ENCODE measurements at places on chromosomes 16 and 17. TPM values are rescaled to one million over a fixed set of nuclear protein-coding genes. Genes with fewer than 3 reads are reported as not detected.

GRCh38 chr16:60739737-60740683 lies 1296.2 kb downstream of the CDH8 start:
- DNase-seq: no peak

DNA sequence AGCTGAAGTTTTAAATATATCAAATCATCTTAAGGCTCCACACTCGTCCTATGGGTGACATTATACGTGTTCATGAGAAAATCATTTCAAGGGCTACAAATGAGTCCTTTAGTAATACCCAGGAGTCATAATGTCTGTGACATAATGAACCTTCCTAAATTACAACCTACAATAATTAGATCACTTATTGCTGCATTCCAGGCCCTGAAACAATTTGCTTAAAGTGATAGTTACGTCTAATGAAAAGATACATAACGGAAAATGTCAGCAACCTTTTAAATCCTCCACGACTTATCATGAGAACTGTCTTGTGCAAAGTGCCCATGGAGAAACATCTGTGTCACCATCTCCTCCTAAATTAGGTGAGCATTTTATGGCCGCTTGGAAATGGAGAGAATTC lies 43.4 kb downstream of the IRX3 start:
- DNase-seq: no peak

GRCh38 chr16:2142942-2143877 lies 5.2 kb upstream of the RAB26 start:
- DNase-seq: no peak

DNA sequence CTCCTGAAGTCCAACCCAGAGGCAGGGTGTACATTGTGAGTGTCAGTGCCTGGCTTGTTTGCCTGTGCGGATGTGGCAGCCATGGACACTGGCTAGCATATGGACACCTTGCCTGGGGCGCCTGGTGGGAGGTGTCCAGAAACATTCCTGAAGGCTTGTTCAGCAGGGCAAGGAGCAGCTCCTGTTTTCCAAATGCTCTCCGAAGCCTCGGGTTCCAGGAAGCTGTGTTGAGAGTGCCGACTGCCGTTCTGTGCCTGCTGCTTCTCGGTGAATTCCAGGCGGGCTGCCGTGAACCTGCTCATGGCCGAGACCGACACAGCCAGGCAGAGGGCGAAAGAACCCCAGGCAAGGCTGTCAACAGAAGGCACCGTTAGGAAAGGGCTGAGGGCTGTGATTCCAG lies 10.9 kb upstream of the DHRS7C start:
- DNase-seq: no peak

DNA sequence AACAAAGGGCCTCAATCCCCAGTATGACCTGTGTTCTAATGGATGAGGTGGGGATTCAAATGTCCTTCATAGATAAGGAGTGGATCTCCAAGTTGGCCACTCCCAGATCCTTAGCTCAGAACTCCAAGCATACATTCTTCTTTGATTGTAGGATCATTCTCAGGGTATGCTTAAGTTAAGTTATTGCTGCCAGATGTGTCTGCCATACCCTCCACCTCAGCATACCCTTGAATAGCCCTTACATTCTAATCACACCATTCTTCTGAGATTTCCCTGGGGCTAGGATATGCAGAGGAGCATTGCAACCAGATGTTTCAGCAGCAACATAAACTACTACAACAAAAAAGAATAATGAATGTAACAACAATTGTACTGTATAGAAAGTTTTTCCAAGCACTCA lies 1.6 kb upstream of the KRTAP2-4 start:
- DNase-seq: no peak

Gene GAS7
- 2.8 TPM for total RNA-seq

Gene SNX20
- total RNA-seq: 70.6 TPM

Gene ACSM3
- 9.0 TPM for total RNA-seq

Gene PIRT
- not detected for total RNA-seq

Gene CMTM1
- total RNA-seq: 13.5 TPM

Gene EVI2B
- 100 TPM for total RNA-seq

Data from activated naive CD8-positive, alpha-beta T cell treated with anti-CD3 and anti-CD28 coated beads, Interleukin-2, amount 10 ng/mL, durations not matched to agents 7 days and 5 days (primary cell).